ENCODE measurements at places on chromosomes 7 and 10. TPM values are rescaled to one million over a fixed set of nuclear protein-coding genes. Genes with fewer than 3 reads are reported as not detected.

STEAP1 gene
- 31.3 TPM for total RNA-seq

IFIT1B gene
- total RNA-seq = 0.12 TPM

DENND11 gene
- 7.8 TPM for total RNA-seq

GSTO2 gene
- total RNA-seq = not detected

NODAL gene
- total RNA-seq = not detected

PGAM2 gene
- not detected for total RNA-seq

FANK1 gene
- total RNA-seq = 20.8 TPM

FXYD4 gene
- not detected for total RNA-seq

ENKUR gene
- total RNA-seq = not detected

SRGN gene
- 3.9 TPM for total RNA-seq

AKR1C4 gene
- not detected for total RNA-seq

DNA sequence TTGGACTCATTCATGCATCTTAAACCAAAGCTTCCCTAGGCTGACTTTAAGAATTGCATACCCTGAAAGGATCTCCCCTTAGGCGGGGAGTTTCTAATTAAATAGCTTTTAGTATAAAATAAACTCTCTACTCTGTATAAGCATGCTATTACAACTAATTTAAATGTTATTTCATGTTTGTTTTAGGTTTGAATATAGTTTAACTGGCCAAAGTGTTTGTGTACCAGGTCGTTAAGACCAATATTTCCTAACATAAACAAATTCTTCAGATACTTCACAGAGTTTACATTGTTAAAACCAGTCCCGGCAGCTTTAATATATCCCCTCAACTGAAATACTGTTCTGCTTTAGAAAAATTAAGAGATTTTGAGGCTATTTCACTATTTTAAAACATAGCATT lies 2.3 kb downstream of the GLI3 start:
- DNase-seq = no peak

DNA sequence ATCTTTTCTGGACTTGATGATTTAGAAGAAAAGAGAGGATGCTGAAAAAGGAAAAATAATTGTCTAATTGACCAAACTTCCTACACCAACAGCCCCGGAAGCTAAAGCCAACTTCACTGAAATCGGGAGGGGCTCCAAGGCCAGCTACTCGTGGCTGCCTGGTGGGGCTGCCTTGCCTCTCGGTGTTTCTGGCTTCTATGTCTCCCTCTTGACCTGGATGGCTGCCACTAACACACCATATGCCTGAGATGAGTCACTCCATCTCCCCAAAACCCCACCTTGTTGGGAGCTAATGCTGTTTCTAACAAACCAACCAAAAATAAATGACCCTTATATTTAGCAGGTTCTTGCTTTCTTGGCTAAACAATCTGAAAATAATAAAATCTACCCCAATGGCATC lies 87.6 kb upstream of the AFAP1L2 start:
- DNase-seq = no peak

- DNase-seq = no peak
These were observed 288.2 kb downstream of the POU6F2 start for GRCh38 chr7:39265641-39266591.

DNA sequence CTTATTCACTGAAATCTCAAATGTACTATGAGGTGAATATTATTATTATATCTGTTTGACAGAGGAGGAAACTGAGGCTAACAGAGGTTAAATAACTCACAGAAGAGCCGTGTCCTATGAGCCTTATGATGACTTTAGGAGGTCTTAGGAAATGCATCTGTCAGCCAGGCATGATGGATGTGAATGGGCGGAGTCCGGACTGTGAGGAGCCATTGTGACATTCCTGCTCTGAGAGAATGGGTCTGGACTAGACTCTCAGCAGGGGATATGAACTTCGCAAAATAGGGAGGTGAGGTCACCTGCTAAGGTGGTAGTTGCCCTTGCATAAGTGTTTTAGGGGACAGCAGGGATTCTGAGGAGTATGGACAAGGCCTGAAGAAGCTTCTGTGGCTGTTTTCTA lies 153.6 kb downstream of the TMEM178B start:
- no peak for DNase-seq

GRCh38 chr7:91533996-91534395 lies 269.8 kb downstream of the FZD1 start:
- no peak for DNase-seq

- no peak for DNase-seq
These were observed 77.4 kb downstream of the WDR37 start for GRCh38 chr10:1133495-1134045.

- no peak for DNase-seq
These were observed 68.4 kb downstream of the RALA start for GRCh38 chr7:39691821-39692220.

DNA sequence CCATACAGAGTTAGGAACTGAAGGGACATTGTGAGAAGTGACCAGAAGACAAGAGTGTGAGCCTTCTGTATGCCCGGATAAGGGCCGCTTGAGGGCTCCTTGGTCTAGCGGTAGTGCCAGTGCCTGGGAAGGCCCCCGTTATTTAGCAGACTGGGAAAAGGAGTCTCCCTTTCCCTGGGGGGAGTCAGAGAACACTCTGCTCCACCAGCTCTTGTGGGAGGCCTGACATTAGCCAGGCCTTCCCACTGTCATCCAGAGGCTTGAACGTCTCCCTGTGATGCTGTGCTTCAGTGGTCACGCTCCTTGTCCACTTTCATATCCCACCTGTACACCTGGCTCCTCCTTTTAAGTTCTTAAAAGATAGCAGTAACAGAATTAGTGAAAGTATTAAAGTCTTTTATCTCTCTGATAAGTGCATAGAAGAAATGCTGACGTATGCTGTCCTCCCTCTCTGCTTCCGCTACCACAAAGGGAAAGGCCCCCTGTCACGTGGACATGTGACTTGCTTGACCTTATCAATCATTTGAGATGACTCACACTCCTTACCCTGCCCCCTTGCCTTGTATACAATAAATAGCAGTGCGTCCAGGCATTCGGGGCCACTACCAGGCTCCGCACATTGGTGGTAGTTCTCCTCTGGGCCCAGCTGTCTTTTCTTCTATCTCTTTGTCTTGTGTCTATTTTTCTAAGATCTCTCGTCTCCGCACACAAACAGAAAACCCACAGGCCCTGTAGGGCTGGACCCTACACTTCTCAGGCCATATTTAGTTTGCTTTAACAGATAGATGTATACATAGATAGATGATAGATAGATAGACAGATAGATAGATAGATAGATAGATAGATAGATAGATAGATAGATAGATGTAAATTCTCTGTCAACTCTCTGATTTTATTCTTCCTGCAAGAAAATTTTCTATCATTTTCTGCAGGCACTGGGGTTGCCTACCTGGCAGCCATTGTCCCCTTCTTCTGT lies 131.5 kb upstream of the JCAD start:
- no peak for DNase-seq

- DNase-seq = no peak
These were observed 10.8 kb upstream of the CLDN4 start for GRCh38 chr7:73820013-73820412.
